ENCODE measurements at places on chromosomes 7 and 10.

GRCh38 chr7:954330-955238 is at the start of gene ADAP1:
Gene ADAP1, minus strand, starts transcription at chr7:954680. Its CDS starts 203 bp downstream, at chr7:954477.
- no peak for DNase-seq

- DNase-seq: no peak
These were observed 24.3 kb upstream of the GNAI1 start for GRCh38 chr7:80110376-80110775.

DNA sequence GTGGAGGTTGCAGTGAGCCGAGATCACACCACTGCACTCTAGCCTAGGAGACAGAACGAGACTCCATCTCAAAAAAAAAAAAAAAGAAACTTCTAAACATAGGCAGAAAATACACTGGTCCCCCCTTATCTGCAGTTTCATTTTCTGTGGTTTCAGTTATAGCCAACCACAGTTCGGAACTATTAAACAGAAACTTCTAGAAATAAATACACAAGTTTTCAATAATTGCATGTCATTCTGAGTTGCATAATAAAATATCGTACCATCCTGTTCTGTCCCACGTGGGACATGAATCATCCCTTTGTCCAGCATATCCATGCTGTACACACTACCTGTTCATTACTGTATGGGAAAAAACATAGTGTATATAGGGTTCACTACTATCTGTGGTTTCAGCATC is 8.0 kb downstream of the XRCC2 start:
- no peak for DNase-seq

GRCh38 chr7:78279032-78279431 is 480.5 kb downstream of the PHTF2 start:
- DNase-seq: no peak

DNA sequence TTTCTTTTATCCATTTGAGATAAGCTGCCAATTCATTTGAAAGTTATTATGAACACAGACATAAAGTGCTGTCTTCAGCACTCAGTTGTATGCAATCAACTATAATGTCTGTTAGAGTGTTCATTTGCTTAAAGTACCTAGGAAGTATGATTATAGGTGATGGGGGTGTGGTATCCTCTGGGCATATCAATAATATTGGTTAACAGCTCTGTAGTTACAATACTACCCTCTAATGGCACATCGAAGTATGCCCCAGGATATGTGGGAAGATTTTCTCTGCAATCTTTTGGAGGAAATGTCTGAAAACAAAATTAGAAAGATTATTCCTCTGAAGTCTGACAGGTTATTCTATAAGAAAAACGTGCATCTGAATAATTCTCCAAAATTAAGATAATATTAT is 429.7 kb downstream of the ARL4A start:
- DNase-seq: no peak

DNA sequence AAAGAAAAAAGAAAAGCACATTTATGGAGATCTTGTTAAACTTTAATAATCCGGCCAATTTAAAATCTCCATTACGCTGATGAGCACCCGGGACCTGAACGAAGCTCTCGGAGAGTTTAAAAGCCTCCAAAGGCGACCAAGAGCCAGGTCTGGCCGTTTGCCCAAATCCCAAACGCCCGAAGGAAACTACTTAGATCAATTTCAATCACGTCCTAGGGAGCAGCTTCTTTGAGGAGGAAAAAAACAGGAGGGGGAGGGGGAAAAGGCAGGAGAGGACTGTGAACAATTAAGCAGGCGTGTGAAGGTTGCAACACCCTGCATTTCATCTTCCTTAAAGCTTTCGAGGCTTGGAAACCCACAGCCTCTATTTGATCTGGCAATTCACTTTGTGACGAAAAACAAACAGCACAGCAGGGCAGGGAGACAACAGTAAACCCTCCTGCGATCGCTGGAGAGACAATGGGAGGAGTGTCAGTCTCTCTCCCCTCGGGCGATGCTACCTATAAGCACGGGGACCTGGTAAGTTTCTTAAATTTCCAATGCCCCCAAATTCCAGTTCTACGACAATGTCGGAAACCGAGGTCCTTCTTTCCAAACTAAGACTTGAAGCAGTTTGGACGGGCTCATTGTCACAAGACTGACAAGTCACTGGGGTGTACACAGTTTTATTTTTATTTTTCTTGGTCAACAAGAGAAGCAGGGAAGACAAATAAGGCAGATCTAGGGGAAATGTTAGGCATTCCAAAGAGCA is 1.2 kb downstream of the KLF6 start:
- no peak for DNase-seq

DNA sequence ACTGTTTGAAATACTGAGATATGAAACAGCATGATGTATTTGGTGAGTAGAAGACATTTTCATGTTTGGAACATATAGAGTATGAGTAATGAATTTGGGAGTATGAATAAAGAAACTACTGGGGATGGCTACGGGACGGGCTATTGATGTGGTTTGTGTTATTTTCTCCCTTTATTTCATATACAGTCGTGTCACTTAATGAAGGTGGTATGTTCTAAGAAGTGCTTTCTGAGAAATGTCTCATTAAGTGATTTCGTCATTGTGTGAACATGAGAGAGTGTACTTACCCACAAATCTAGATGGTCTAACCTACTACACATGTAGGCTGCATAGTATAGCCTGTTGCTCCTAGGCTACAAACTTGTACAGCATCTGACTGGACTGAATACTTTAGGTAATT is 106.3 kb downstream of the CCNY start:
- DNase-seq: no peak

DNA sequence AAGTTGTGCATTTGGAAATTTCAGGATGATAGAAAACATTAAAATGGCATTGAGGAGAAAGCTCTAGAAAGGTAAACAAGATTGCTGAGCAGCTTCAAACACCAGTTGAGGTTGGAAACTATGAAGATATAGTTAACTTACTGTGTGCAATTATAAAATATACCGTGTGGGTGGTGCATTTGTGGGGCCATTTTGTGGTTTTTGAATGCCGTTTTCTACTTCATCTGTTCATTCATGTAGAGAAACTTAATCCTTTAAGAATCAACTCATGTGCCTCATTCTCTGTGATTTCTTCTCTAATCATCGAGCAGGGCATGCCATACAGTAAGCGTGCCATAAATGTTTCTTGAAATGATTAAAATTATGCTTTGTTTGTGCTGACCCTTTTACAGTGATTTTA is 232.8 kb upstream of the TEX47 start:
- DNase-seq: no peak

DNA sequence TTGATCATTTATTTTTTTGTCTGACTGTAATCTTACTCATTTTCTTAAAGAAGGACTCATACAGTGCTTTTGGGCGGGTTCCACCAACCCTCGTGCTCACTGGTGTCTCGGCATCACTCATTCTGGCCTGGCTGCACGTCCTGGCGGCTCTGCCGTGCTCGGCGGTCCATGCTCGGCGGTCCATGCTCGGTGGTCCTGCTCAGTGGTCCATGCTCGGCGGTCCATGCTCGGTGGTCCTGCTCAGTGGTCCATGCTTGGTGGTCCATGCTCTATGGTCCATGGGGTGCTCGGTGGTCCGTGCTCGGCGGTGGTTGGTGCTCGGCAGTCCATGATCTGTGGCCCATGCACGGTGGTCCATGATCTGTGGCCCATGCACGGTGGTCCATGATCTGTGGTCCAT is 72.5 kb downstream of the WDR37 start:
- no peak for DNase-seq

DNA sequence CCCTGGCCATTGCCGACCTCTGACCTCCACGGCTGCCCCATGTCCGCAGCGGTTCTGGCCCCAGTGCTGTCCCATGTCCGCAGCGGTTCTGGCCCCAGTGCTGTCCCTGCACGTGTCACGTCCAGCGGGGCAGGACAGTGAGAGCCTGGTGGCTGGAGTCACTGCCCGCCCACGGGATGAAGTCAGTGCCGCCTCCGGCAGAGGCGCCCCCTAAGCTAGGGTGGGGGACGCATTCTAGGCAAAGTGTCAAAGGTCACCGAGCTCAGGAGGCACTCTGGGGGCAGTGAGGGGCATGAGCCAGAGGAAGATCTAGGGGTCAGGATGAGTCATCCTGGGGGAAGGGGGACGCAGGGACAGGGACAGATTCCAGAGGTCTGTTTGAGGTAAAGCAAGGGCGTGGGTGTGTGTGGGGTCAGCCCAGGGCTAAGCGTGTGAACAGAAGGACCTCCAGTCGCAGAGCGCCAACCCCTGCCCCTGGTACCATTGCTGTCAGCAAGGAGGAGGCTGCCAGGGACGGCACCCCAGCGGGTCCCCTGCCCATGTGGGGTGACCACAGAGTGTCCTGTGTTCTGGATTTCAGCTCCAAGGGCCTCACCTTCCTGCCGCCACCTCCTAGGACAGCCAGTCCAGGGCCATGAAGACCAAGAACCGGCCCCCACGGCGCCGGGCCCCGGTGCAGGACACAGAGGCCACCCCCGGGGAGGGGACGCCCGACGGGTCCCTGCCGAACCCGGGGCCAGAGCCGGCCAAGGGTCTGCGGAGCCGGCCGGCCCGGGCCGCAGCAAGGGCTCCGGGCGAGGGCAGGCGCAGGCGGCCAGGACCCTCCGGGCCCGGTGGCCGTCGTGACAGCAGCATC is 665 bp downstream of the BHLHA15 start:
- DNase-seq: no peak

GRCh38 chr7:101867265-101867664 is 49.8 kb downstream of the CUX1 start:
- no peak for DNase-seq

DNA sequence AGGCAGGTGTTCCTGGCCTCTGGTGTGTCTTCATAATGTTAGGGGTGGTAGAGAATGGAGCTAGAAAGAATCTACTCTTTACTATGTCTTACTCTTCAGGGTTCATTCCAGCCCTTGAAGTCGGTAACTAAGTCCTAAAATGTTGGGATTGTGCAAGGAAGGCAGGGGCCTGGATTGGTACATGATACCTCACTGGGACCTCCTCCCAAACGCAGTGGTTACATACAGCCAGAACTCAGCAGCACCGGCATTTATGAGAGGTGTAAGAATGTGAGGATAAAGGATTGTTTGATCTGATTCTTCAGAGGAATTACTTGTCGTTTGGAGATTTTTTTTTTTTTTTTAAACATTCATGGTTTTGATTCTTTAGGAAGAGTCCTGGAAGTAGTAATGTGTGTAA is 6.9 kb downstream of the COMTD1 start:
- DNase-seq: no peak

DNA sequence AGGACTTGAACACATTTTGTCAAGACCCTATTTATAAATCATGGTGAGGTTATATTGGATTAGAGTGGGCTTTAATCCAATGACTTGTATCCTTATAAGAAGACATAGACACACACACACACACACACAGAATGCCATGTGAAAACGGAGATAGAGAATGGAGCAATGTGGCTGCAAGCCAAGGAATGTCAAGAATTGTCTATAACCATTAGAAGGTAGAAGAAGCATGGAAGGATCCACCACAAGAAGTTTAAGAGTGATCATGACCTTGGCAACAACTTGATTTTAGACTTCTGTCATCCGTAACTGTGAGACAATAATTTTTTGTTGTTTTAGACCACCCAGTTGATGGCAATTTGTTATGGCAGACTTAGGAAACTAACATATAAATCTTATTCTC is 514.2 kb downstream of the TFEC start:
- no peak for DNase-seq

GRCh38 chr7:157138101-157138423 is 664 bp upstream of the UBE3C start:
- no peak for DNase-seq

DNA sequence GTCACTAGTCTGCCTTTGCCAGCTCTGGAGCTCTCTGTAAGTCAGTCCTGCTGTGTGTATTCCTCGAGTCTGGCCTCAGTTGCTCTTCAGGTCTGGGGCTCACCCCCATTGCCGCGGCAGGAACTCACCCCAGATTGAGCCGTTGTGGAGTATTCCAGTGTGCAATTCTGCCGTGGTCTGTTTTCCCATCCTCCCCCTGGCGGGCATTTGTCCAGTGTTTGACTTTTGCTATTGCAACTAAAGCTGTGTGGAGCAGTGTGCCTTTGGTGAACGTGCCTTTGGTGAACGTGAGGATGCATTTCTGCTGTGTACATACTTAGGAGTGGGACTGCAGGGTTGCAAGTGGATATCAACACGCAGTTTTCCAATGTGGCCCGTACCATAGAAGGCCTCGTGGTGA is 134.5 kb downstream of the FAM53B start:
- no peak for DNase-seq

DNA sequence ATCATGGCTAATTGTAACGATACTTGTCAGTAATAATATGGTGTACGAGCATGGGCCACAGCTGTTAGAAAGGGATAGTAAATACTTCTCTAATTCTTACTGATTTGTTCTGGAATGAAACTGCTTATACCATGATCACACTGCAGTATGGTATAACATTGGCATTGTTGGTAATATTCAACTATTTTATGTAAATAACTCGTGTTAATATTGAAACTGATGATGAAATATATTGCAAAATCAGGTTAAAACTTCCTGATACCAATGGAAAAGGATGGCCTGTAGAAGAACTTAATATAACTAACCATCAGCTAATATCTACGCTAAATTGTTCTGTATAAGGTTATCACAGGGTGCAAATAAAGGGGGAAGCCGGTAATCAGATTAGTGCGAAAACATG is 10.3 kb downstream of the OR2A14 start:
- DNase-seq: no peak

- no peak for DNase-seq
These were observed 67.8 kb upstream of the ATP6V0A4 start for GRCh38 chr7:138865843-138866242.

DNA sequence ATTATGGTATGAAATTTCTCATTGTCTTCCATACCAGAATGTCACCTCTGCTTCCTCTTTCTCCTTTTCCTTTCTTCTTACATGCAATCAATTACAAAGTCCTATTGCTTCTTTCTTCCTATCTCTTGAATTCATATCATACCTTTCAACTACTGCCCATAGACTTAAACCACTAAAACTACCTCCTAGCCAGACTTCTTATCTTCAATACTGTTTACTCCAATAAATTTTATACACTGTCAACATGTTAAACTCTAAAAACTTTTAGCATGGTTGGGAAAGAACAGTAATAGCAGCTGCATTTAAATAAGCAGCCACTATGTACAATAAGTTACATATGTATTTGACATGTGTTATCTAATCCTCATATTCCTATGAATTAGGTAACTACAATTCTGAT is 34.9 kb downstream of the PCGF6 start:
- no peak for DNase-seq

- no peak for DNase-seq
These were observed 13.5 kb upstream of the TSPAN13 start for GRCh38 chr7:16739863-16740622.

DNA sequence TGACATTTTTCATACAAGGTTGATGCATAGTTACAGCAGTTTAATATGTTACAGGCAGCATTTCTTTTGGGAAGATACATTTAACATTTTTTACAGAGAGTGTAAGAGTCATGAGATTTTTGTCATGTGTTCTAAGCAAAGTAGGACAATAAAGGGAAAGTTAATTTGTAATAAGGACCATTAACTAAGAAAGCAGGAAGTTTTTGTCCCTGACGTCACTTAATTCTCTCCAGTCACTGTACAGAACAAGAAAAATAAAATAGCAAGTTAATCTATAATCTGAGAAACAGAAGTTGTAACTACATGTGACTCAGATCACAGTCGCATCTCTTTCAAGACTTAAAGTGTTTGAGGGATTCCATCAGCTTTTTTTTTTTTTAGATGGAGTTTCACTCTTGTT is 49.5 kb upstream of the CAPZA2 start:
- no peak for DNase-seq

- DNase-seq: no peak
These were observed 154.7 kb downstream of the NEURL1 start for GRCh38 chr10:103648251-103648635.

GRCh38 chr7:36905841-36906240 is 181.5 kb upstream of the AOAH start:
- DNase-seq: no peak
